Posterior vena cava (tissue), 2 donors: ENCODE measurements at places on chromosomes 2 and 18.

GRCh38 chr2:229719926-229720647 lies 5.7 kb upstream of the DNER start:
- no peak for DNase-seq

DNA sequence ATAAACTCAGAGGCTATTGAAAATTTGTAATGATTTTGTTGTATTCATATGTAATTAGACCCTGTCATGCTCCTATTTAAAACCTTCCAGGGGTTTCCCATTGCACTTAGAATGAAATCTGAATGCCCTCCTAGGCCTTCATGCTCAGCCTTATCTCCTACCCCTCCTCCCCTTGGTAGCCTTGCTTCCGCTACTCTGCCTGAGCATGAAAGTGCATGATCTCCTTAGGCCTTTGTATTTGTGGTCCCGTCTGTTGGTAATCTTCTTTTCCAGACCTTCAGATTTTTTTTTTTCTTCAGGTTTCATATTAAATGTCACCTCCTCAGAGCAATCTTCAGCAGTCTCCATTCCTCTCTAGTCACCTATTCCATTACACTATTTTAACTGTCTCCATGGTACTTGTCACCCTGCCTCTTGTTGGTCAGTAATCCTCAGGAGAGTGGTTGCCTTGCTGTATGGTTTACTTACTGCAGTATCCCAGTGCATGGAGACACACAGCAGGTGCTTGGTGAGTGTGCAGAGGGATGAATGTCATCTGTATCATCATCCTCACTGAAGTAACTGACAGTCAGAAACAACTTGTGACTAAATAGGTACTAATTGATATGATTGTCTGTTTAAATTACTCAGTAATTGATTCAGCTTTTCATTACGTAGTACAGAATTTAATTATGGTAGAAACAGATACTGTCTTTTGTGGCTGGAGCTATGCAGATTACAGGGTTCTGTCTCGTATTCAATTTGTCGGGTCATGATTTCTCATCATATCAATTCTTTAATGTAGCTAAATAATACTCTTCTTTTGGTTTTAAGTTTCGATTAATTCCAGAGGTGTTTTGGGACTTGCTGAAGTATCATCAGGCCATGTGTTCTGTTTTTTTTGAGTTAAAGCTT lies 63.9 kb downstream of the PHLPP1 start:
- DNase-seq: no peak

DNA sequence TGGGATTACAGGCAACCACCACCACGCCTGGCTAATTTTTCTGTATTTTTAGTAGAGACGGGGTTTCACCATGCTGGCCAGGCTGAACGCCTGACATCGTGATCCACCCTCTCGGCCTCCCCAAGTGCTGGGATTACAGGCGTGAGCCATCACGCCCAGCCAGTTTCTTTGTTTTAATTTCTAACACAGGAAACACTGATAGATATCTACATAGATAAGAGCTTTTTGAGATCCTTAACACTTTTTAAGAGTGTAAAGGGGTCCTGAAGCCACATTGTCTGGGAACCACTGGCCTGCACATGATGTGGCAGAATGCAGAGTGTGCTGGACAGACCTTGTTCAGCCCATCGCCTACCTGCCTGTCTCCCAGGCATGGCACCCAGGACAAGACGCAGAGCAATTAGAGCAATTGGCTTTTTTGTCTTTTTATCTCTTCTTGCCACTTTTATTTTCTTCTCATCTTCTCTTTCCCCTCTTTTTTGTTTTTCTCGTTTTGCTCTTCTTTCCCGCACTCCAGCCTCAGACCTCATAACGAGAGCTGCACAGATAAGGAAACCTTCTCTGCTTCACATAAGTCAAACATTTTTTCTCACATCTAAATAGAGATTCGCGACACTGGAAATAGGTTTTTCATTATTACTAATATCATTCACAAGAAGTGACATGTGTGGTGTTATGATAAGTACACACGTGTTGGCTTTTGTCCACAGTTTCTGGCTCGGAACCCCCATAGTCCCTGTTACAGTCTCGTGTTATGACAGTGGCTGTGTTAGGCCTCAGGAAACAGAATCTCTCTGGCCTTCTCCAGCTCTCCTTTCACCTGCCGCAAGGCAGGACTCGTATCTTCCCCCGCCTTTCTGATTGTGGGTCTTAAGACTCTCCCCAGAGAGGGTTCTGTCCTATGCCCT lies 25.2 kb upstream of the GPR55 start:
- DNase-seq: no peak

- no peak for DNase-seq
Measured at GRCh38 chr18:7139409-7139808, 21.8 kb upstream of the LAMA1 start.

- DNase-seq: no peak
Measured at GRCh38 chr18:79662439-79662838, 17.2 kb upstream of the CTDP1 start.

DNA sequence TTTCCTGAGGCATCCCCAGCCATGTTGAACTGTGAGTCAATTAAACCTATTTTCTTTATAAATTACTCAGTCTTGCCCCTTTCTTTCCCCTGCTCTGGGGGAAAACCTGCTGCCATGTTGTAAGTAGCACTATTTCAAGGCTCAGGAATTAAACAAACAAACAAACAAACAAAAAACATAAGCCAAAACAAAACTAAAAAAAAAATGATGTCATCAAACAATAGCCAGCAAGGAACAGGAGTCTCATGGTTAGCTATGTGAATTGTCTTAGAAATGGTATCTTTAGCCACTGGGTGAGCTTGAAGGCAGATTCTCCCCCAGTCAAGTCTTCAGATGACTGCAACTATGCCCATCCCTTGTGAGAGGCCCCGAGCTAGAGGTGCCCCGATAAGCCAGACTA lies 823.4 kb upstream of the ZEB2 start:
- DNase-seq: no peak

- no peak for DNase-seq
Measured at GRCh38 chr2:230722207-230722885, 9.7 kb downstream of the CAB39 start.

- no peak for DNase-seq
Measured at GRCh38 chr2:43004879-43005244, 212.5 kb upstream of the HAAO start.

GRCh38 chr2:144162652-144163051 lies 357.3 kb downstream of the ZEB2 start:
- DNase-seq: no peak

GRCh38 chr2:135792401-135793150 lies 44.4 kb downstream of the LCT start:
- no peak for DNase-seq

DNA sequence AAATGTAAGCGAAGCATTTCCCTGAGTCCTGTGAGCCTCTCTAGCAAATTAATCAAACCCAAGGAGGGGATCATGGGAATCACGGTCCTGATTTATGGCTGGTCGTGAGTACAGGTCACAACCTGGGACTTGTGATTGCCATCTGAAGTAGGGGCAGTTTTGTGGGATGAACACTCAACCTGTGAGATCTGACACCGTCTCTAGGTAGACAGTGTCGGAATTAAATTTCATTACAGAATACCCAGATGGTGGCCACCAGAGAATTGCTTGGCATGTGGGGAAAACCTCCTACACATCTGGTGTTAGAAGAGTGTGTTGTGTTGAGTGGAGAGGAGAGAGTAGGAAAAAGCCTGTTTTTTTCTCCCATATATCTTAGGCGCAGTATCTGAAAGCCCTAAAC lies 12.5 kb downstream of the CAPN14 start:
- DNase-seq: no peak

GRCh38 chr2:219484343-219485200 lies 14.1 kb upstream of the GMPPA start:
- no peak for DNase-seq

- DNase-seq: no peak
Measured at GRCh38 chr2:186683341-186683740, 10.5 kb upstream of the FAM171B start.

- no peak for DNase-seq
Measured at GRCh38 chr18:47790036-47790435, 140.4 kb downstream of the SMAD2 start.

DNA sequence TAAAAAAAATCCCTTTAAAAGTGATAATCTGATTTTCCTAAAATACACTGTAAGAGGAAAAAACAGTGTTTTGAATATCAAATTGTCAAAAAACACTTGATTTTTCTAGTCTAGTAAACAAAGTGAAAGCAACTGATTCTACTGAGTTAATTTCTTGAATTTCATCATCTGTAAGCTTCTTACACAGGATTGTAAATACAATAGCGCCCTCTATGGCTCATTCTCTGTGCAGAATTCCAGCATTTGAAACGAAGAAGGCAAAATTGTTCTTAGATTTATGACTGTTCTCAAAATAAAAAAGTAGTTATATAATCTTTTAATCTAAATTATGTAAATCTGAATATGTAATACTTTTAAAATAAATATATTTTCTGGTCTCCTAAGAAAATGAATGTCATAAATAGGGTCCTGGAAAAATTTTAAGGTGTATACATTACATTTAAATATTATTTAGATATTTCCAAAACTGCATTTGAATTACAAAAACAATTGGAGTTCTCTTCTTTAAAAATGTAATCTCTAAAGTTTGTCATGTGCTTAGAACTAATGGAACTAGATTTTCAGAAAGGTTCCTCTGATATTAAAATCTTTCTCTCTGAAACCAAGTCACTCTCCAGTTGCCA lies 176.9 kb upstream of the MC4R start:
- DNase-seq: no peak

- DNase-seq: no peak
Measured at GRCh38 chr18:45874491-45875184, 49.2 kb downstream of the SIGLEC15 start.

DNA sequence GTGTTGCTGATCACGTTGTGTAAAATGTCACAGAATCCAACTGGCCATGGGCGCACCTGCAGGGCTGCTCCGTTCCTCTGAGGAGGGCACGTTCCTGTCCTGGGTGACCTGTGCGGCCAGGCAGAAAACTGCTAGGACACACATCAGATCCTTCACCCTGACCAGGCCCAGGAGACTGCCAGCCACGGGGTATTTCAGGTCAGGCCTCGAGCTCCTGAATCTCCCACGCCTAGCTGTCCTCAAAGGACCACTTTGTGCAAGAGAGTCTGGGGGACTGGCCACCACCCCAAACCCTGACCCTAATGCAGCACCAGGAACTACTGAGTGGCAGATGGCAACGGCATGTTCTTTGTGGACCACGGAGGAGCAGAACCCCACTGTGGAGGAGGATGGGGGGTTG lies 11.1 kb downstream of the PRLH start:
- DNase-seq: peak; percentile 62

DNA sequence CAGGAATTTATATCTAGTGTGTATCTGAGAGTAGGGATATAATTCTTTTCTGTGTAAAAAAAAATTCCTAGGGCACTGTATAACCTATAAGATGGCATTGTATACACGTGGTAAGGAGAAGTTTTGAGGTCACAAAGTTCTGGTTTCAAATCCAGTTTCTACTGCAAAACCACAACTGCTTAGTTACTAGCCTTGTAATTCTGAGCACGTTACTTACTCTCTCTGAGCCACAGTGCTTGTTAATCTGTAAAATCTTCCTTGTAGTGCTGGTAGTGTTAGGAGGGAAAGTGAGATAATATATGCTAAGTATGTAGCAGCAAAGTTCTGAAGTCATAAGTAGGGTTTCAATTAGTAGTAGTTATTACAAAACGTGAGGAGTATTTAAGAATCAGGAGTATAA lies 175.4 kb downstream of the SATB2 start:
- no peak for DNase-seq
